ENCODE measurements at places on chromosomes 2 and 18.

- no peak overlapping the region for H3K27ac ChIP-seq
- H3K36me3 ChIP-seq: no peaks in the 10 kb centered on the region
- no peaks in the 10 kb centered on the region for H3K27me3 ChIP-seq
- H3K4me3 ChIP-seq: no peak overlapping the region
- H3K4me1 ChIP-seq: no peaks in the 10 kb centered on the region
- DNase-seq: no peak
These were observed 280.4 kb downstream of the C1D start for GRCh38 chr2:67782443-67782842.

DNA sequence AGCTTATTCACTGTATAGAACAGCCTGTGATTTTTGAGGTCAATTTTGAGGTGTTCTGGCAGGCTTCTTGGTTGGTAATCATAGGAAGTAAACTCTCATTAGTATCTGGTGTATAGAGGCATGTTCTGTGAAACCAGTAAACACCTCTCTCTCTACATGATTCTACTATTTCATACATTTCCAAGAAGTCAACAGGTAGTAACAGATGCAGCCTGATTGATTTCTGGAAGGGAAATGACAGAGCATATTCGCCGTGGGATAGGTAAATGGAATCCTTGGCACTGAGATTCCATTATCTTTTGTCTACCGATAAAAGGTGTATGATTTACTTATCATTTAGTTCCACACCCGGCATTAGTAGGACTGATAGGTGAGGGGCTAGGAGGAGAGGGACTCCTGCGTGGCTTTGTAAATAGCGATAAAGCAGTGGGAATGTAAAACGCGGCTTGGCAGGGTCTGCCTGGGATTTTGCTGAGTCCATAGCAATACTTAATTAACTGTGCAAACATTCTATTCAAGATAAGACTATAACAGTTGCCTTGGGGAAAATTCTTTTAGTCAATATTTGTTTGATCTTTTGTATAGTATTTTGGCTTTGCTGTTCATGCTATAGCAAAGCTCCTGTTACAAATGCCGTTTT, 32.3 kb downstream of the LYPD6B start:
- DNase-seq: no peak
- no peak overlapping the region for H3K27ac ChIP-seq
- H3K36me3 ChIP-seq: no peaks in the 10 kb centered on the region
- H3K4me3 ChIP-seq: no peak overlapping the region
- H3K4me1 ChIP-seq: peaks cover 5% of the 10 kb centered on the region
- H3K27me3 ChIP-seq: no peaks in the 10 kb centered on the region

GRCh38 chr18:55384551-55385275, 203.3 kb downstream of the TCF4 start:
- peaks cover 15% of the 10 kb centered on the region for H3K36me3 ChIP-seq
- H3K27ac ChIP-seq: no peak overlapping the region
- H3K27me3 ChIP-seq: no peaks in the 10 kb centered on the region

DNA sequence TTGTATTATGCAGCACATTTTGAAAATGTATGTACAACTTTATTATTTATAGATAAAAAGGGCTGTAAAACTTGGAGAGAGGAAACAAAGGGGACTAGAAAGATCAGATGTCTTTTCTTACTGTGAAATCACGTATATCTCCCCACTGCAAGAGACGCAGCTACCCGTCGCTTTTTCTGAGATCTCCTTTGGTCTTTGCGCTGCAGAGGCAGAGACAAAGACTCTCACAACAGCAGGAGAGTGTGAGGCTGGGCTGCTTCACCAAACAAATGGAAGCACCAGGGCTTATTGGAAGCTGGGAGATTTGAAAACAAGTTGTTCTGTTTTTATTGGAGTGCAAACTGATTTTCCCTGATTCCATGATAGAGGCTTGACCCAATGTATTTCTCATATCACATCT, 129.0 kb upstream of the PARD3B start:
- H3K4me1 ChIP-seq: no peaks in the 10 kb centered on the region
- H3K36me3 ChIP-seq: no peaks in the 10 kb centered on the region
- DNase-seq: no peak
- no peaks in the 10 kb centered on the region for H3K27me3 ChIP-seq
- H3K4me3 ChIP-seq: no peak overlapping the region

DNA sequence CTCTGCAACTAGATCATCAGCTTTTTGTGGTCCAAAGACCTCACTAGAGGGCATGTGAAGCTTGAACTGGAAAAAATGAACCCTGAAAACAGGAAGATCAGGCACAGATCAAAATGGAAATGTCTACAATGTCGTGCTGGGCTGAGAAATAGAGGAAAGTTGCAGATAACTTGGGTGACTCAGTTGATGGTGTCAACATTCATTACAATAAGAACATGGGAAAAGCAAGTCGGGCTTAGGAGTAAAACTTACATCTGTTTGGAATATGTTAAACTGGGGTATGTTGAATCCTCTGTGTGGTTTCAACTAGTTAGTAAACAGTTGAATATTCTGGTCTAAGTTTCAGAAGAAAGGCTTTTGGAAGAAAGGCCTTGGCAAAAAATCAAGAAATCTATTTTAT, 940.4 kb downstream of the ERBB4 start:
- H3K27me3 ChIP-seq: no peaks in the 10 kb centered on the region
- H3K36me3 ChIP-seq: no peaks in the 10 kb centered on the region
- no peak for DNase-seq
- no peak overlapping the region for H3K27ac ChIP-seq

- no peak for DNase-seq
- no peak overlapping the region for H3K27ac ChIP-seq
- no peaks in the 10 kb centered on the region for H3K4me1 ChIP-seq
- no peak overlapping the region for H3K4me3 ChIP-seq
- no peaks in the 10 kb centered on the region for H3K36me3 ChIP-seq
These were observed 224.9 kb downstream of the VAPA start for GRCh38 chr18:10138719-10139118.

DNA sequence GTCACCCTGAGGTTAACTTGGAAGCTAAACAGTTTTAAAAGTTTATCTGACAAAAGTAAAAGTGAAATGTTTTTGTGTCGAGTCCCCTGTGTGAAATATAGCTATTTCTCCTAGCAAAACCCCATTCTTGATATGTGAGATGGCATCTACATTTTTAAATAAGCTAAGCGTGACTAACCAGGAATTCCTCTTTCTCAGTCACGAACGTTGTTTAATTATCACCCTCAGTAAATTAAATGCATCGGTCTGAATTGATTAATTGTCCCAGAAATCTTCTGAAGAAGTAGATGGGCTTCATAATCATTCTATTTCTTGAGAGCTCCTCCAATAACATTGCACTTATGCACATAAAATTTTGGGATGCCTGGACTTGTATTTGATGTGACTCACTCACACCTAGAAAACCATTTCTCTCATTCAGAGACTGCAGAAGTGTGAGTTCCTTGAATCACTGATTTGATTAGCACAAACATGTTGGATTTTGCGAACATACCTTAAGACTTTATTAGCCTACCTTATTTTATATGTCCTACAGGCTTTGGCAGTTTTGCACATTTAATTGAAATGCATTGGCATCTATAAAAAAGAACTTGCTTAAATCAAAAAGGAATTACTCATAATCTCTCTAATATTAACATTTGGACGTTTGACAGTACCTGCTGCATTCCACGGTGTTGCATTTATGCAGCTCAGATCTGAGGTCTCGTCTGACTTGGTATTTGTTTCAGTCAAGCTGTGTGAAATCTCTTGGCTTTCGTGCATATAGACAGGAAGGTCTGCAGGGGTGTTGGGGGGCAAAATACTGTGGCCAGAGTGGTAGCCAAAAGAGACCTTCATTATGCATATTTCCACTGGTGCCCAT, 475.2 kb downstream of the EPHA4 start:
- H3K36me3 ChIP-seq: no peaks in the 10 kb centered on the region
- no peaks in the 10 kb centered on the region for H3K4me1 ChIP-seq
- no peak overlapping the region for H3K27ac ChIP-seq
- H3K27me3 ChIP-seq: no peaks in the 10 kb centered on the region
- no peak overlapping the region for H3K4me3 ChIP-seq

GRCh38 chr2:197138506-197138905, 172.1 kb downstream of the ANKRD44 start:
- no peak overlapping the region for H3K27ac ChIP-seq
- no peaks in the 10 kb centered on the region for H3K36me3 ChIP-seq
- no peak overlapping the region for H3K4me3 ChIP-seq
- H3K27me3 ChIP-seq: no peaks in the 10 kb centered on the region

DNA sequence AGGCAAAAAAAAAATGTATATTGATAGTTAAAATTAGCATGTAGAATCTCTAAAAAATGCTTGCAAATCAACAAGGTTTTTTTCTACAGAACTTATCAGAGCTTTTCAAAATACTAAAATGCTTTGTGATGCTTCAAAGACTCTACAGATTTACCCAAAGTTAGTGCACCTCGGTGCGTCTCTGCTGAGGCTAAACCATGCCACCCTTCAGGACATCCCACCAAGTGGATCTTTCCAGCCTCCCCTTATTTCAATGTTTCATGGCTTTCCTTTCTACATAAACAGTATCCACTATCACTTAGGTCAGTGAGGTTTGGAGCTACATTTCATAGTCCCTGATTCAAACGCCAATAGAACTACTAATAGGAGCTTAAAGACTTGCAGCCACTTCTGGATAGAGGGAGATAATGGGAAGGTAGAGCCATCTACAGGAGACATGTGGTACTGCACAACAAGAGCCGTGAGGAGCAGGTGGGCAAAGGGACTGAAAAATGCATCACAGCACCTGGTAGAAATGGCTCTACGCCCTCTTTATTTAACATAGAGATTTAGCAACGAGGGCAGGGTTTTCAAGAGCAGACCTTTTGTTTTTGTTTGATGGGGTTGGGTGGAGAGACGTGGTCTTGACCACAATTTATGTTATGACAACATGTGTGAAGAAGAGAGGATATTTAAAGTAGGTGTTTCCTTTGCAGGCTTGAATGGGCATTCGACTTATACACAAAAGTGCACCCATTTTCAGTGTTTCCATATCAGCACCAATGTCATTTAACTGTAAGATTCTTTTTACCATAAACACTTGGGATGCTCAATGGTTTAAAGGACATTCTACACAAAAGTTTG, 56.1 kb upstream of the SLC35G4 start:
- no peak overlapping the region for H3K27ac ChIP-seq
- DNase-seq: peak; percentile 36
- H3K36me3 ChIP-seq: no peaks in the 10 kb centered on the region
- no peaks in the 10 kb centered on the region for H3K27me3 ChIP-seq

- no peak overlapping the region for H3K27ac ChIP-seq
- peaks cover 15% of the 10 kb centered on the region for H3K36me3 ChIP-seq
- H3K4me3 ChIP-seq: no peak overlapping the region
- no peaks in the 10 kb centered on the region for H3K27me3 ChIP-seq
- no peaks in the 10 kb centered on the region for H3K4me1 ChIP-seq
These were observed 73.7 kb downstream of the PXDN start for GRCh38 chr2:1670636-1671035.
